ENCODE measurements at places on chromosomes 12 and 14.

GRCh38 chr12:21428241-21428640 lies 9.2 kb upstream of the PYROXD1 start:
- no peak for DNase-seq

- no peak for DNase-seq
These were observed 142.5 kb upstream of the SSTR1 start for GRCh38 chr14:38065106-38065762.

DNA sequence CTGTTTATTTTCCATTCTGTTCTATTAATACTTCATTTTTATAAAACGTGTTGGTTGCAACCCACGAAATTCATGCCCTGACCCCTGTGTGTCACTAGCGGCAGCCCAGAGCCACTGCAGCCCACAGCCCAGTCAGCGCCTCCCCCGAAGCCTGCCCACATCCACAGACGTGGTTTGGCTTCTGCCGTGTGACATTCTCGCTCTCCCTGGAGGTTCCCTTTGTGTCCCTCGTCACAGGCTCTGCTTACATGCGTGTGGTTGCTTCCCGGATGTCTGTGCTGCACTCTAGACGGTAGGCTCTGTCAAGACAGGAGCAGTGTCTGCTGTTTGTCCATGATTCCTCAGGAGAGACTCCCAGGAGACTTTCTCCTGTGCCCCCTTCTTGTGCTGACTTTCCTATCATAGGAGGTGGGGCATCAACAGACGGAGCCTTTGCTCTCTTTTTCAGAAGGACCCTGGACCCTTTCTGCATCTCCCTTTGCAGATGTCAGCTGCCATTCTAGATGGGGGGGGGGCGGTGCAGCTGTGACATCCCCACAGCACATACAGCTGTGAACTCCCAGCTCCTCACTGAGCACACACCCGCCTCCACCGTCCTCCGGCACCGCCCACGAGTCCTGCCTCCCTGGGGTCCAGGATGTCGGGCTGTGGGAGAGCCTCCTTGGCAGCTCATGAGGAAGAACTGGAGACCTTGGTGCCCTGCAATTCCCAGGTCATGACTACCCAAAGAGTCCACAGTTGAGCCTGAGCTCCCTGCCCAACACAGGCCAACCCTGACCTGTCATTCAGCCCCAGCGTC lies 36.8 kb upstream of the PIWIL1 start:
- DNase-seq = no peak

GRCh38 chr14:79256380-79256779 lies 954.9 kb downstream of the DIO2 start:
- DNase-seq = no peak

- DNase-seq = no peak
These were observed 109.0 kb downstream of the LRIG3 start for GRCh38 chr12:58811346-58811745.

DNA sequence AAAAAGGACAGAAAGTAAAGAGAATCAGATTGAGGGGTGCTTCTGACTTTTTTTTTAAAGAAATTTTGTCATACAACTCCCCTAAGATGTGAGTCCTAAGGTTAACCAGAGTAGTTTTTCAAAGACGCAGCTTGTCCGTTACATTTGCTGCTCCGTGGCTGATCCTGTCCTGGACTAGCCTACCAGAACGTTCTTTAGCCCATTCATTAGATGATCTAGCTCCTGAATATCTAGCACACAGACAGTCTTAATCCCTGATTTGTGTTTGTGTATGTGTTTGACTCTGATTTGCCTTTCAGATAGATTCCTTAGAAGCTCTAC lies 60.3 kb downstream of the SAMD4A start:
- no peak for DNase-seq

GRCh38 chr12:64273527-64274403 lies 51.7 kb upstream of the KICS2 start:
- no peak for DNase-seq

- no peak for DNase-seq
These were observed 343.2 kb downstream of the NELL2 start for GRCh38 chr12:44532940-44533339.

DNA sequence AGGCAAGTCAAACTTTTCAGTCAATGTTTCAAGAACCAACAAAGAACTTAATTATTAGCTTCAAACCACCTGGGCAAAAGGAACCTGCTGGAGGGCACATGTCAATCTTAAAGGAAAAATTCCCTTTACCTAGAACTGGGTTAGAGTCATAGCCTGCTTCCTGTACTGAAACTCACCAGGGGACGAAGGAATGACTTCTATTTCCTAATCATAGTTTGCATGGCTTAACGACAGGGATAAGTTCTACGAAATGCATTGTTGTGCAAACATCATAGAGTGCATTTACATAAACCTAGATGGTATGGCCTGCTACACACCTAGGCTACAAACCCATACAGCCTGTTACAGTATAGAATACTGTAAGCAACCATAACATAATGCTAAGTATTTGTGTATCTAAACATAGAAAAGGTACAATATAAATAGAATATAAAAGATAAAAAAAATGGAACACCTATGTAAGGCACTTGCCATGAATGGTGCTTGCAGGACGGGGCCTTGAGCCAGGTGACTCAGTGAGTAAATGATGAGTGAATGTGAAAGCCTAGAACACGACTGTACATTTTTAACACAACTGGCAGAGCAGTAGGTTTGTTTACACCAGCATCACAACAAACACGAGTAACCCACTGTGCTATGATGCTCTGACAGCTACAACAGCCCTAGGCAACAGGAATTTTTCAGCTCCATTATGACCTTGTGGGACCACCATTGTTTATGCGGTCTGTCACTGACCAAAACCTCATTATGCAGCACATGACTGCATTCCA lies 234.9 kb upstream of the CAND1 start:
- peak; percentile 27 for DNase-seq

DNA sequence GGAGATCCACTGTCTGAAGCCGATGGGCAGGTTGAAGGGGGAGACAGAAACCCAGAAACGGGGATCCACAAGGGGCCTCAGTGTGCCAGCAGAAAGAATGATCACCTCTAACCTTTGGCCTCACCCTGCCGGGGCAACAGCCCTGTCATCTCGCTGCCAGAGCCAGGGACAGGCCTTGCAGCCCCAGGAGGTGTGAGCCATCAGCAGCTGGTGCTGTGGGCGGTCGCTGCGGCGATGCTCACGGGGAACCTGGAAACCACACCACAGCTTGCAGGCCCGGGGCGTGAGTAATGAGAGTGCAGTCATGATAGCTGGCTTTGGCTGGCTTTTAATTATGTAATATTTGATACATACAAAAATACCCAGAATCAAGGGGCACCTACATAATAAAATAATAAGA lies 4.7 kb upstream of the TTC7B start:
- no peak for DNase-seq

DNA sequence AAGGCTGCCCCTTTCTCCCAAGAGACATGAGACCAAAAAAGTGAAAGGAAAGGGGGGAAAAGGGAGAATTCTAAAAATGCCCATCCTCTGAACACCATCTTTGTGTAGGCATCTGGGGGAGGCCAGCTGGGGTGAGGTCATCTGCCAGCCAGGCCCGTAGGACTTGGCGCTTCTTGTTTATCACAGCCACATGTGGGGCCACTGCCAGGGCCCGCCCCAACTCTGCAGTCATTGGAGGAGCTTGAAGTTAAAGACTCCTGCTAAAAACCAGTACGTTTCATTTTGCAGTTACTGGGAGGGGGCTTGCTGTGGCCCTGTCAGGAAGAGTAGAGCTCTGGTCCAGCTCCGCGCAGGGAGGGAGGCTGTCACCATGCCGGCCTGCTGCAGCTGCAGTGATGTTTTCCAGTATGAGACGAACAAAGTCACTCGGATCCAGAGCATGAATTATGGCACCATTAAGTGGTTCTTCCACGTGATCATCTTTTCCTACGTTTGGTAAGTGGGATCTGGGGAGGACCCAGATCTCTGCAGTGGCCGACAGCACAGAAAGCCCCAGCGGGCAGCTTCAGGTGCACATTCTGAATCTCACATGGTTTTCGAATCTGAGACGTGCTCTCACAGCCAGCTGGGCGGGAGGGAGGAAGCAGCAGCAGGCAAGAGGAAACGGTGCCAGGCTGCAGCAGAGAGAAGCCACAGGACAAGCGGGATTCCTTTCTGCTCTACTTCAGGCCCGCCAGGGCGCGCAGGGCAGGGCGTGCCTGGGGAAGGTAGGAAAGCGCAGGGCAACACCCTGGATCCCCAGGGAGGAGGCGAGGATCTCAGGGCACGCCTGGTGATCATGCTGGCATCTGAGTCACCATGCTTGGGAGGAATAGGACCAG lies at the start of gene P2RX7:
TSS of gene P2RX7 (plus strand) at position 276 of the 881 bp plus-strand sequence. CDS start at position 371, 95 bp downstream.
- no peak for DNase-seq

DNA sequence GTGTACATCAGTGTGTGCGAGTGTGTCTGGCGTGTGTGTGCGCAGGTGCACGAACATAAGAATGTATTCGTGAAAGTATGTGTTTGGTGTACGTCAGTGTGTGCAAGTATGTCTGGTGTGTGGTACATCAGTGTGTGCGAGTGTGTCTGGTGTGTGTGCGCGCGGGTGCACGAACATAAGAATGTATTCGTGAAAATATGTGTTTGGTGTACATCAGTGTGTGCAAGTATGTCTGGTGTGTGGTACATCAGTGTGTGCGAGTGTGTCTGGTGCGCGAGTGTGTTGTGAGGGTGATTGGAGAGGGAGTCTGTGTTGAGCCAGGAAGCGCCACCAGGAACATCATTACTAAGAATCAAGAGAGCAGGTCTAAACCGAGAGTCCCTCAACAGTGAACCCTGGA lies 143.8 kb downstream of the BCL11B start:
- no peak for DNase-seq

GRCh38 chr14:67482231-67483164 lies 6.0 kb downstream of the TMEM229B start:
- no peak for DNase-seq

DNA sequence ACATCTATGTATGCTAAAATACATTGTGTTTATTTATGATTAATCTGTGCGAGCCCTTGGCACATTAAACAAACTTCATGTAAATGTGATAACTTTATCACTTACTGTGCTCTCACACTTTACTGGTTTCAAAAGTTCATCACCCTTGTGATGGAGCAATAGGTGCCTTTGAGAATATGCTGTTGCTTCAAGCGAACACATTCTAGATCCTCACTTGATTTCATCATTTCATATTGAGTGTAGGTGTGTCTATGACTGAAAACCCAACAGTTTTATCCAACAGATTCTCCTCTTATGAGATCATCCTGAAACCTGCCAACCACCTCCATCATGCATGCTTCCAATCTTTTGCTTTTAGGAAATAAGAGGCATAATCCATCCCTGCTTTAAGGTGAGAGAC lies 854.4 kb downstream of the TMEM121 start:
- no peak for DNase-seq

DNA sequence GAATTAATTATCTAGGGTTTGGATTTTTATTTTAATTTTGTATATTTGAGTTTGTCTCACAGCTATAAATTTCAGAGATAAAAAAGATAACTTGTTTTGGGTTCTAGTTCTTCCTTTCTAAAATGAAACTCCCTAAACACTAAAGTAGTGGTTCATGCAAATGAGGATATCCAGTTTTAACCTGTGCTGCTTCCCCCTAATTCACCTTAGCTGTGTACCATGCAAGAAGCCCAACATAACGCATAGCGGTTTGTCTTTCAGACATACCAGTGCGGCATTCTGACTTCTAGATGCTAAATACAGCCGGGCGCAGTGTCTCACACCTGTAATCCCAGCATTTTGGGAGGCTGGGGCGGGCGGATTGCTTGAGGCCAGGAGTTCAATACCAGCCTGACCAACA lies 288.6 kb upstream of the NPAS3 start:
- DNase-seq = no peak

DNA sequence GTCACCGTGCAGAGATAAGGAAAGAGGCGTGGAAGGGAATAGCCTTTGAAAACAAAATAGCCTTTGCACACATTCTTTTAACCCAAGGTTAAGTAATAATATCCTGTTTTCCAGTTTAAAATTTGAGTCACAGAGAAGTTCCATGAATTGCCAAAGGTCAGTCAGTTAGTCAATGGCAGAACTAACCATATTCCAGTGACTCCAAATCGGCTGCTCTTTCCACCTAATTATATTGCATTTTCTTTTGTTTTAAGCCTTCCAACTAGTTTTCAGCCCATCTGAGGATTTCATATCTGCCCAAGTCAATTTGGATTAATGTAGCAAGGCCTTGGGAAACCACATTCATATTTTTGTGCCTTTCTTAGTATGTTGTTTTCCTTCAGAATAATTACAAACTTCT lies 373.0 kb downstream of the CCDC91 start:
- DNase-seq = no peak

GRCh38 chr14:75049136-75049535 lies 2.1 kb downstream of the MLH3 start:
- DNase-seq = no peak

GRCh38 chr12:69026336-69026735 lies 93.4 kb upstream of the CPM start:
- DNase-seq = no peak

GRCh38 chr14:23572836-23573235 lies 5.2 kb upstream of the AP1G2 start:
- no peak for DNase-seq

GRCh38 chr14:29529418-29529817 lies 398.2 kb downstream of the PRKD1 start:
- no peak for DNase-seq

GRCh38 chr14:96299441-96299840 lies 43.4 kb downstream of the BDKRB1 start:
- no peak for DNase-seq

DNA sequence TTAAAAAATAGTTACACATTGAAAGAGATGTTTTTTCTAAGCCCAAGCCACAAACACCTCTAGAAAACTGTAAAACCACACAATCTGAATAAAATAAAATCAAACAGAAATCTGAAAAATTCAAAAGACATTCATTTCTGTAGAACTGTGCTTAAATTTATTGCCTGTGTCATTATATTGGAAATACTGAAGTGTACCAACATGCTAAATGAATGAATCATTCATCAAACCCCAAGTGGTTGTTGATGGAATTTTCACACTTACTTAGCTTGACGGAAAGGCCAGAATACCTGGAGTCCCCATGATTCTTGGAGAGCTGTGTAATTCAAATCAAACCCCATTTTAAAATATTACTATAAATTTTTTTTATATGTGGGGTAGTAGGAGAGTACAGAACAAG lies 2.7 kb downstream of the KITLG start:
- DNase-seq = no peak

DNA sequence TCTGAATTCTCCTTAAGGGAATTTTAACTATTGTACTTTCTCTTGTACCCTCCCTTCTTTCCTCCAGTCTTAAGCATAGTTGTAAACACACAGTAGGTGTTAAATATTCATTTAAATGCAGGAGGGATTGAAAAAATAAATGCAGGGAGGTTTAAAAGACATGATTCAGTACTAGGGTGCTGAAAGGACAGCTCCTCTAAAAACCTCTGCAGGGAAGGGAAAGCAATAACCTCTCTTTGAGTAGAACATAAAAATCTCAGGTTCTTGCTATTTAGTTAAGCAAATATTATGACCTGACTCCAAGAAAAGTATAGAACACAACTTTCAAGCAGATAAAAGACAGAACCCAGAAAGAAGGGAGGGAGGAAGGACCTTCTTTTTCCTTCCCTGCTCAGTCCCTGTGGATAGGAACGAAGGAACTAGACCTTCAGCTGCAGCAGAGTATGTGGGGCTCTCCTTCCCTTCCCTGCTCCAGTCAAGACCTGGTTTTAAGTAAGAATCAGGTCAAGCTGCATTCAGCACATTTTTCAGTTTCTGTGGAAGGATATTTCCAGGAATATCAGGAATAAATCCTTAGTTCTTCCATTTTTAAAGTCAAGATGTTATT lies 4.7 kb downstream of the MAP3K9 start:
- DNase-seq = no peak

- DNase-seq = no peak
These were observed 566 bp upstream of the PRDM4 start for GRCh38 chr12:107761502-107761904.

GRCh38 chr12:104083769-104084475 lies 19.6 kb downstream of the HCFC2 start:
- DNase-seq = no peak

- no peak for DNase-seq
These were observed 130.2 kb upstream of the ATP2B1 start for GRCh38 chr12:89838833-89839232.

All from Panc1 (cell line).